NCI-H187 (cell line): ENCODE measurements at places on chromosomes 12 and 14.

DNA sequence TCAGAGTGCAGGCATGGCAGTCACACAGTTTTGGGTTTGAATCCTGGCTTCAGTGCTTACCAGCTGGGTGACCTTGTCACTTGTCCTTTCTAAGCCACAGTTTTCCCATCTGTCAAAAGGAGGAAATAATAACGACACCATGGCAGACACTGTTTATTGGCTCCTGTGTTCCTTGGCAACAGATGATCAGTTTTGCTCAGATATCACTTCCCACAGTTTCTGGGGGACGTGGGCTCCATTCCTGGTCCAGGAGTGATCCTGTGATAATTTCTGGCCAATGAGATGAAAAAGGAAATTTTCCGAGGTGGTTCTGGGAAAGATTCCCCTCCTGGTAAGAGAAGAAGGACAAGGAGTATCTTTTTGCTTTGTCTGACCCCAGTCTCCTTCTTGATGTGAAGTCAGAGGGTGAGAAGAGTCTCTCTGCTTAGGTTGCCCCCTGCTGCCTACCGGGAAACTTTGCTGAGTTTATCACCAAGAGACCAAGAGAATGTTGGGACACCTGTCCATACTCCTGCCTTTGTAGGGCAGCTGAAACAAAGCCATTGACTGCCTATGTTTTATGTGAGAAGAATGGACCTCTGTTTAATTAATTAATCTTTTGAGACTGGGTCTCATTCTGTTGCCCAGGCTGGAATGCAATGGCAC is 178.9 kb upstream of the NRXN3 start:
- no peak for DNase-seq

DNA sequence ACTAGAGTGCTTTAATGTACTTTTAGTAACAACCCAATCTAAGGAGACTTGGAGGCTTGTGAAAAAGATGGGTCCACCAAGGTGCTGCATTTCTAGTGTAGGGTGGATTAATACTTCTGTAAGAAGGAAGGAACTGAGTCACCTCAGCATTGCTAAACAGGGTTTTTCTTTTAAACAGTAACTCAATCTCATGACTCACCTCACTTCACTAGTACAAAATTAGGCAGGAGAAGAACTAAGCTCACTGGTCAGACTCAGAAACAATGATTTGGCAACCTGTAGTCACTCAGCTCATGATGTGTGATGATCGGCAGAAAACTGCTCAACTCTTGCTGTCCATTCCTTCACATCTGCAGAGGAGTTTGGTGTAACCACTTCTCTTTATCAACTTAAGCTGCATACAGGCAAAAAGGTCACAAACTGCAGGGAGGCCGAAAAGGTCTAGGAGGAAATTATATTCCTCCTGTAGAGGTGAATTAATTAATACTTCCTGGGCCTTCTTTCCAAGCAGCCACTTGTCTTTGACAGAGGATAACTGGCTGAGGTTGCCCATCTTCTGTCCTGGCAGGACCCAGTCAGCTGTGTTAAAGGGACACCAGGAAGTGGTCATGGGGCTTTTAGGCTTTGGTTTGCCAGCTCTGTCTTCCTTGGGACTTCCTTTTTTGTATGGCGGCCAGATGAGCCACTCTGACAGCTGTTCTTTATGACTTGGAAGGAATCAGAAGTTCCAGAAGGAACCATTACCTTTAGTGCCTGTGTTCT is 466.9 kb downstream of the FUT8 start:
- no peak for DNase-seq

DNA sequence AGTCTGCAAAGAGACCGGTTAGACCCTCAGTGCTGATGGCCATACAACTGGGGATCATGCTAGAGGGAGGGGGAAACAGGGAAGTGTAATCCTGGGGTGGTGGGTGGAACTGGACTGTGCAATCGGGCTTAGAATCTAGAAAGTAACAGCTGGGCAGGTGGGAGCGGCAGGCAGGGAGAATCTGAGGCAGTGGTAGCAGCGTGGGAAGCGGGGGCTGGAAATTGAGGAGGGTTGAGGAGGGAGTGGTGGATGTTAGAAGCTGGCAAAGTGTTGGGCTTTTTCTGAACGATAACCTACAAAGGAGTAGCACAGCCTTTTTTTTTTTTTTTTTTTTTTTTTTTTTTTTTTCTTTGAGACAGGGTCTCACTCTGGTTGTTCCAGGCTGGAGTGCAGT is 3.1 kb upstream of the IGFBP6 start:
- DNase-seq = no peak

- no peak for DNase-seq
These were observed 17.0 kb downstream of the ZDHHC22 start for GRCh38 chr14:77124345-77125280.

DNA sequence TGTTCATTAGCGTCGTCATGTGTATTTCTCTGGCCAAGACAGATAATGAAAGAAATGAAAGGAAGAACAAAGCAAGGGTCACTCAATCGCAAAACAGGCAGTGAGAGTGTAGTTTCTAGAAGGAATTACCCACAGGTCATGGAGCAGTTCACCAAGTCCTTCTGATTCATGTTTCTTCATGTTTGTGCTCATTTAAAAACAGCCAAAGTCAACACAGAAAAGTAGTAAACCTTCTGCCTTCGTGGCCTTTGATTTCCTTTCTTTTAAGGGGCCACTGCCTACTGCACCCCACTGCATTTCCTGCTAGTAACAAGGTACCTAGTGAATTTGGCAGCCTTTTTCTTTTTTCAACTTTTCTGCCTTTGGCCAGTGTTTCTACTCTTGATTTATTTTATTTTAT is 75.1 kb downstream of the KCNK13 start:
- DNase-seq = no peak

DNA sequence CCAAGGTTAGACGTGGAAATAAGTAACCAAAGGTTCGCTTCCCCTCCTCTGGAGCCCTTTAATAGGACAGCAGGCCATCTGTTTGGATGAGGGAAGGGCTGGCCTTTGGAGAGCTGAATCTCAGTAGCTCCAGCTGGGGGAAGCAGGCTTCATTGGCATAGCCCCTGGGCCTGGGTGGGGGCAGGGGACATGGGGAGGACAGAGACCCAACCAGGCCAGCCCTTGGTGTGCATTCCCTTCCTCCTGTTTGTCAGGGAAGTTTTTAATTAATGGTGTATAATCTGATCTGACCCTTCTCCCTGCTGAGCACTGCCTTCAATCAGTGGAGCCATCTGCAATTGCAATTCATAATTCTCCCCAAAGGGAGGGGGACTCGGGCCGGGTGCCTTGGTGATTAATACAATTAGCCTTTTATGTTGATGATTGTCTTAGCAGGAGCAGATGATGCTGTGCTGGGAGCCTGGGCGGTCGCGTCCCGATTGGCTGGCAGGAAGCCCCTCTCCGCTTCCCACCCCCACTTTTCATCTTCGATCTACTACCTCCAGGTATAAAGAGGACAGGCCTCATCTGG is 6.4 kb downstream of the AQP6 start:
- no peak for DNase-seq

GRCh38 chr14:75274899-75275569 is 3.6 kb upstream of the FOS start:
- no peak for DNase-seq

- DNase-seq = no peak
These were observed 22.2 kb downstream of the AGAP2 start for GRCh38 chr12:57716305-57716704.

DNA sequence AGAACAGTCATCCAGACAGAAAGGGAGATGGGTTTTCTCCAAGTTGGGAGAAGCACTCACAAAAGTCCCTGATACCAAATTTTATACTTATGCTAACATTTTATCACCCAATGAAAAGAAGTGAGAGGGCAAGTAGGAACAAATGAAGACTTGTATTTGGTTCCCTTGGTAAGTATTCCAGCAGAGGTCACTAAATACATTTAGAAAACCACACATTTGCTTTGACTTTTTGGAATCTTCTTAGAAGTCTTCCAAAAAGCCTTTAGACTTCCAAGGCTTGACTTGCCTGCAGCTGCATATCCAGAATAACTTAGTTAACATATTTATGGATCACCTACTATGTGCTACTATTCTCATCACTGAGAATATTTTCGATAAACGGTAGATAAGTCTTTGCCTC is 3.1 kb upstream of the GYS2 start:
- no peak for DNase-seq

DNA sequence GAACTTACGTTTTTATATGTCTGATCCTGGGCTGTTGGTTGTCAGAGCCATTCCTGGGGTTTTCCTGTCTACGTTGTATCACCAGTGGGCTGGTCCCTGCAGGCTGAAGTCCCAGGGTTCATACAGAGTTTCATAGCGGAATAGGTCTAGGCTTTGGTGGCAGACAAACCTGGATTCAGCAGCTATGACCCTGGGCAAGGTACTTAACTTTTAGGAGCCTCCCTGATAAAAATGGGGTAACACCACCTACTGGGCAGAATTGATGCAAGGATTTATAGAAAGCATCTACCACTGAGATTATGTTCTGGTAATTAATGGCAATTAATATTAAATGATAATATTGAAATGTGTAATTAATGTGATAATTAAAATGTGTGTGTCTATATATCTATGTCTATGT is 141.2 kb downstream of the SYNE2 start:
- no peak for DNase-seq

- DNase-seq = no peak
These were observed 30.9 kb downstream of the GRIN2B start for GRCh38 chr12:13950502-13950901.

DNA sequence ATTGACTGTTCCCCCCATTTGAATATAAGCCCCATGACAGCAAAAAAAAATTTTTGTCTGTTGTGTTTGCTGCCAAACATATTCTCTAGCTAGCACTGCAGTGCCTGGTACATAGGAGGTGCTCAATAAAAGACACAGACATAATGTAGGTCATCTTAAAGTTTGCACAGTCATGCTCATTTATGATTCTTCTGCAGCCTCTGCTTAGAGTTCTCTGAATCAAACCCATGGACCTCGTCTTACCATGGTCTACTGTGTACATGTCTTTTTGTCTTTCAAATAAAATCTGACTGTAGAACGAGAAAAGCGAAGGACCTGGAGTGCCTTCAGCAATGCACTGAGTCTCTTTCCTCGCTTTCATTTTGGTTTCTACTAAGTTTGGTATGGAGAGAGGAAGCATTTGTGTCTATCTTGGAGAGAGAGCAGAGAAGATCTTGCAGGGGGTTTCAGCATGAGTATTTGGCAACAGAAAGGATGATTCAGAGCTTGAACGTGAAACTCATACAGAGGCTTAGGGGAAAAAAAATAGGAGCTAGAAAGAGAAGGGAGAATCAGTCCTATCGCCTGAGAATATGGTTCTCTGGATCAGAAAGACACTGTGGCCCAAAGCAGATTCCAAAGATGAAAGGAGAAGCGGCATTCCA is 38.8 kb upstream of the TMCC3 start:
- DNase-seq = no peak

- no peak for DNase-seq
These were observed 31.9 kb upstream of the PAPOLA start for GRCh38 chr14:96470331-96470730.

DNA sequence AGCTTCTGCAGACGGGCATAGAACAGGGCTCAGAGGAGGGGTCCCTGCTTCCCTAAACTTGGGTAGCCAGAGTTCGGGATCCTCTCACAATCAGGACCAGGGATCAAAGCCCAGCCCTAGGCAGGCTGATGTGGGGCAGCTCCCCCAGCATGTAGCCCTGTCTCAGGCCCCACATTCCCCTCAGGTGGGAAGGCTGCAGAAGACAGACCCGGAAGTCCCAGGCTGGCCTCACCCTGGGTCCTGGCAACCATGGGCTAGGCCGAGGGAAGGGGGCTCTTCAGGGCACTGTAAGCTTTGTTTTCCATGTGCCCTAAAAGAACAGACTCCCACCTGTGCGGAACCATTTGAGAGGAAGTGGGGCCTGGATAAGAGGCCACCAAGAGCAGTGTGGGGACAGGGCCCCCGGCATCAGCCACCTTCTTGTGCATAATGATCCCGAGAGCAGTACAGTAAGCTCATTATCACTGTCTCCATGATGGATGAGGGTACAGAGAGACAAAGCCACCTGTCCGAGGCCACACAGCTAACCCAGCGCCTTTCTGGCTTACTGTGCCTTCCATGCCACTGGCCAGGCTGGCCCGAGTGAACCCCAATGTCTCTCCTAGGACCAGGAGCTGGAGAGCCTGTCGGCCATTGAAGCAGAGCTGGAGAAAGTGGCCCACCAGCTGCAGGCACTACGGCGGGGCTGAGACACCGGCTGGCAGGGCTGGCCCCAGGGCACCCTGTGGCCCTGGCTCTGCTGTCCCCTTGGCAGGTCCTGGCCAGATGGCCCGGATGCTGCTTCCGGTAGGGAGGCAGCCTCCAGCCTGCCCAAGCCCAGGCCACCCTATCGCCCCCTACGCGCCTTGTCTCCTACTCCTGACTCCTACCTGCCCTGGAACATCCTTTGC is 11.5 kb downstream of the CHGA start:
- no peak for DNase-seq

- no peak for DNase-seq
These were observed 37.0 kb downstream of the RPH3A start for GRCh38 chr12:112828541-112828940.

DNA sequence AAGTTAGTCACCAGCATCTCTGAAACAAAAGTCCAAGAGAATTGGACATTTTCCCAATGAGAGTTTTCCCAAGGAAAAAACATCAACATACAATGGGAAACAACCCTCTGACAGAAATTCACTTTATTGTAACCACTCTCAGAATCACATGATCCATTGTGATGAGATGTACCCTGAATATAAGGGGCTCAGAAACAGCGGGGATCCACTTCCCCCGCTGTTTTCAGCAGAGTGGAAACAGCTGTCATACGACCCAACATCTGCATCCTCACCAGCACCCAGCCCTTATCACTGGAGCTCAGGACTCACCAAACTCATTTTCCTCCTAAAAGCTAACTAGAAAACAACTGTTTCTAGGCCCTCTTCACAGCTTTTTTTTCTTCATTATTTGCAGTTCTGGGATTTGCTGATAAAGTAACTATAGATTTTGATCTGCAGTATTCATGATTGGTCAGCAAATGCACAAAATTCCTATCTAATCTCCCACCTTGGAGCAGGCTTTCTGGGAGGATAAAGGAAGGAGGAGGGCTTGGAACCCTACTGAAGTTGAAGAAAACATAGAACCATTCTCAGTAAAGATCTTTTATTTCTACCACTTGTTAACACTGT is 31.3 kb downstream of the CORO1C start:
- DNase-seq = no peak

DNA sequence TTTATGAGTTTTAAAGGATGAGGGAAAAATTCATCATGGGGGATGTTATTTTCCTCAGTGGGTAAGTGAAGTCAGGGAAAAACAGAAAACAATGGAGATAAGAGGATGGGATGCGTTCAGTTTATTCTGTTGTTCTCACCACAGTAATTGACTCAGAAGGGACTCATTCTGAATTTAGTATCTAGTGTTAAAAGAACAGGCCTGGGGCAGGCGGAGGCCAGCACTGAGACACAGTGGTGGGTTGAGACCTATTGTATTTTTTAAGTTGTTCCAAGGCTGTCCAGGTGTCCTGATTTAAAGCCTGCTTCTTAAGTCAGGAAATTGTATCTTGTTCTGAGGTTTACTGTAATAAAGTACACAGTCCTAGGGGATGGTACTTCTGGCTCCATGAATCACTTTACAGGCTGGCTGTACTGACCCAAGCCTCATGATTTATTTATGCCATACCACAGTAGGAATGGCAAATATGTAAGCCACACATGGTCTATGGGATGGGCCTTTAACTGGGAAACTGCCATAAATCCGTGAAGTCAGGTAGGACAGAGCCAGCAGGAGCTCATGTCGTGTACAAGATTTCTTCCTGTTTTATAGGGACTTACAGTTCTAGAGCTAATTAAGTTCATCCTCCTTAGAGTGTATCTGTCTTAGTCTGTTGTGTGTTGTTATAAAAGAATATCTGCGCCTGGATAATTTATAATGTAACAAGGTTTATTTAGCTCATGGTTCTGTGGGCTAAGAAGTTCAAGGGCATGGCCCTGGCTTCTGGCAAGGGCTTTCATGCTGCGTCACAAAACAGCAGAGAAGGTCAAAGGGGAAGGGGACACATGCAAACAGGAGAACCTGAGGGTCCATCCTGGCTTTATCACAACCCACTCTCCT is 244.1 kb downstream of the FBXL14 start:
- DNase-seq = no peak
